HepG2 (cell line): ENCODE measurements at places on chromosomes 5 and 9.

- DNase-seq, result no peak
Measured at GRCh38 chr5:8295141-8295540, 426.2 kb downstream of the MTRR start.

- peak; percentile 63 for DNase-seq
Measured at GRCh38 chr5:150642567-150642927, 2.1 kb downstream of the SYNPO start.

GRCh38 chr9:136047775-136048559, 47.1 kb downstream of the NACC2 start:
- no peak for DNase-seq

DNA sequence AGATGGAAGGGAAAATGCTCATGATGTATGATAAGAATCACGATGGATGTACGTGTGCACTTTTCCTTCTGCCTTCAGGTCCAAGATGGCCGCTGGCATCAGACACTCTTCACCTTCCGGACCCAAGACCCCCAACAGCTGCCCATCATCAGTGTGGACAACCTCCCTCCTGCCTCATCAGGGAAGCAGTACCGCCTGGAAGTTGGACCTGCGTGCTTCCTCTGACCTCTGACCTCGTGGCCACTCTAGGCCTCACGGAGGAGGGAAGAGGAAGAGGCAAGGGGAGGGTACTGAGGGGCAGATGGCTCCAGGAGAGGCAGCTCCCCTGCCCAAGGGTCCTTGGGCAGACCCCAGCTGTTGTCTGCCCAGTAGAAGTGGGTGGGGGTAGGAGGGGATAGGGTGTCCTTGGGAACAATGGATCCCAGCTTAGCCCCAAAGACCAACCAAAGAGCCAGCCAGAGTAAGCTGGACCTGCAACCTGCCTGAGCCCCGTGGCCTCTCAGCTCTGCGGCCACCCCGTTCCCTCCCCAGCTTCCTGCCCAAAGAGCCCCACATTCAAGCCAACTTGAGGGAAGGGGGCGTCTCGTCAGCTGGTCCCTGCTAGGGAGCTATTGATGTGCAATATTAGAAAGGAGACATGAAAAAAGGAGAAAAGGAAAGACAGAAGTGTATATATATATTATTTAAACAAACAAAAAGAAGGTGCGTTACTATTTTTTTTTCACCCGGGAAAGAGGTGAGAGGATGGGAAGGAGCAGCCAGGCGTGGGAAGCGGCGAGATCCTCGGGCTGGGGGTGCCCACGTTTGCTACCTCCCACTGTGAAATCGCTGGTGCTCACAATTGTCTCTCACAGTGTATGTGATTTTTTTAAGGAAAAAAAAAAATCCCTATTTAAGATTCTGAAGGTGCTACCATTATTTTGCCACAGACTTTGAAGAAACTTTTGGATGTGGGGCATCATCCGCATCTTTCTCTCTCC, 12.1 kb upstream of the ORM1 start:
- no peak for DNase-seq

GRCh38 chr9:13001989-13002580, 227.3 kb downstream of the LURAP1L start:
- DNase-seq, result no peak

DNA sequence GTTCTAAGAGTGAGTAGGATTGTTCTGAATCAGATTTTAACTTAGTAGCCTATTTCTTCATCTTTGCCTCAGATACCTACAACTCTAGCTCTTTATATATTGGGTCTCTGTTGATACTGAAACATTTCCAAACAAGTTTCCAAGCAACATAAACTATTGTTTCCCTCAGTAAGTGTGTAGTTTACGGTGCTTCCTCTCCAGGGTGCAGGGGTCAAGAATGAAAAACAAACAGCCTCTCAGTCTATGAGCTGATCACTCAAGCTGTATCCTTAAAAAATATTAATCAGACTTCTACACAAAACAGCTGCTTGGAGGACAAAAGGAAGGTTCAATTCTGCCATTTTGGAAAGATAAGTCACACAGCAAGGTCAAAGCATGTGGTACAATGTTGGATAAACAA, 75.0 kb downstream of the ADAMTS12 start:
- no peak for DNase-seq

DNA sequence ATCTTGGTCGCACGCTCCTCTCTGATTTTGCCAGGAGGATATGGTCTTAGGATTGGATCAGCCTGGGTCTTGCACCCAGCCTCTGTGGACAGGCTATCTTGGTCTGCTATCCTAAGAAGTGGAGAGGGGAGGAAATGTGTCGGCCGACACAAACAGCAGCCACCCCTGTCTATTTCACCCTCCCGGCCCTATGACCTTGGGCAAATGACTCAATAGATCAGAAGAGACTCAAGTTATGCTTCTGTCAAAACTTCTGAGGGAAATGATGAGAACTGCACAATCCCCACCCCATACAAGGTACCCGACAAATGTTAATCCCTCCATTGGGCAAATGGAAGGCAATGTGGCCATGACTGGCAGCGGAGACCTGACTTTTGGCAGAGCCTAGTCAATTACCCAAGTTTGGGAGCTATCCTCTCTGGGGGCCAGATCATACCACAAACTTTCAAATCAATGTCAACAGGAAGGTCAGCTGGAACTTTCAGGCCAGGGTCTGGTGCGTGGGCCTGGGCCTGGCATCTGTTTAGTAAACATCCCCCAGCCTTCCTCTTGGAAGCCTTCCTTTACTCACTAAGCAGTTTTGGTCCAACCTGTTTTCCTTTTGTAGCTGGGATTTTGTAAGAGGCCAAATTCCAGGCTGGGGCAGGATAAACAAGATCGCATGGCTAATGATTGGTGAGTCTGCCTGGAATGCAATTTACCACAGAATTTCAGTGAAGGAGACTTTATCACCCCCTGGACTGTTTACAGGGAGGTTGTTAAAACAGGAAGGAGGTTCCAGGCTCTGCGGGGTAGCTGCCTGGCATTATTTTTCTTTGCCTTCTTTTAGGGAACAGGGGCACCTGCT, 64.2 kb upstream of the CPEB4 start:
- peak; percentile 98 for DNase-seq

DNA sequence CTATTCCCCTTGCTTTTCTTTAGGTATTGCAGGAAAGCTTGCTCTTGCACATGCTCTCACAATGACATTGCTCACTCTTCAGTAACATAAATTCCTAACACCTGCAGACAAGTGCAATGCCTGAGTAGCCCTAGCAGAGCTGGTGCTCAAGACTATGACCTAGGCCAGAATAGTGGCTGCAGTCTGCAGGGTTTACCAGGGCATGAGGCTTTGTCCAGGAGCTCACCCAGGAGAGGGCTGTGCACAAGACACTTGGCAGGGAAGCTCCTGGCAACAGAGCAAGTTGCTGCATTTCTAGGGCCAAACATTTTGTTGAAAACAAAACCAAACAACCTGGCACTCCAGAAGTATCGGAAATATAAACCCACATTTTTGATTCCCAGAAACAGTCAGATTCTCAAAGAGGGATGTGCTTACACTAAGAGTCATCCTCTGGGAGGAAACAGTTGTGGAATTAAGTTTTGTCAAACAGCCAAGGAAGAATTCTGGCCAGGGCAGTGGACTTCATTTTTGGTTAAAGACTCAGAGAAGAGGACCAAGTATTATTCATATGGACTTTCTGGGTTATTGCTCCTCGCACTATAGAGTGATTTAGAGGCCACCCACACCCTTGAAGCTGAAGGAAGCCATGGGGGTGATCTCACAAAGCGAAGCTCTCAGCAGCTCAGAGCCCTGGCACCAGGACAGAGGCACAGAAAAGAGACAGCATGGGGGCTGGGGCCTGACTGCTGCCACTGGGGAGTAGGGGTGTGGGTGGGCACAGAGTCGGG, 44.9 kb downstream of the MACROH2A1 start:
- no peak for DNase-seq

DNA sequence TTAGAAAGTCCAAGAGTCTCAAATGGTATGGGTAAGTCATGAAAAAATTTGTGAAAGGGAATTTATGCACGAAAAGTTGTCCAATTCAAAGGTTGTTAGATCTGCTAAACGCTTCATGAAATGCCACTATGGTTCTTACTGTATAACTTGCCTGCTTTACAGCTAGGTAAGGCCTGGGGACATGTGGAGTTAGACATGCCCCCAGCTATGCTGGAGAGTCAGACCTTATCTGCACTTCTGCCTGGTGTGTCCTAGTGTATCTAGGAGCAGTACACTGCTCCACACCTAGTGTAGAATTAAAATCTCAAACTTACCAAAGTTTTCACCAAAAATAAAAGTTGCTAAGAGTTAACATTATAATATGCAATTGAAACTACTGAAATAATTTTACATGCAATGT, 136.8 kb downstream of the MAPKAP1 start:
- DNase-seq, result no peak

DNA sequence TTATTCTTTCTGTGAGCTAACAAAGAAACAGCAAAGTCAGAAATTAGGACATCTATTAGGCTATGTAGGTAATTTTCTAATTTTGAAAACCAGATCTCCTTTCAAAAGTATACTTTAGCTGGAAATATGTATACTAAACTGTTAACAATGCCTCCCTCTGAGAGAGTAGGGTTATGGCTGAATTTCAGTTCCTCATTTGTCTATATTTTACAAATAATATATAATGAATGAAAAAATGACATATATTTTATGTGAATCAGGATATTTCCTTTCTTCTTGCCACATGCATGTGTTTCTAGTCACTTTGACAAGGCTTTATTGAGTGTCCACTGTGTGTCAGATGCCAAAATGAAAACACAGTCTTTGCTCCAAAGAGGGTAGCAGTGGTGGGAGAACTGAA, 15.4 kb downstream of the HACD4 start:
- no peak for DNase-seq

DNA sequence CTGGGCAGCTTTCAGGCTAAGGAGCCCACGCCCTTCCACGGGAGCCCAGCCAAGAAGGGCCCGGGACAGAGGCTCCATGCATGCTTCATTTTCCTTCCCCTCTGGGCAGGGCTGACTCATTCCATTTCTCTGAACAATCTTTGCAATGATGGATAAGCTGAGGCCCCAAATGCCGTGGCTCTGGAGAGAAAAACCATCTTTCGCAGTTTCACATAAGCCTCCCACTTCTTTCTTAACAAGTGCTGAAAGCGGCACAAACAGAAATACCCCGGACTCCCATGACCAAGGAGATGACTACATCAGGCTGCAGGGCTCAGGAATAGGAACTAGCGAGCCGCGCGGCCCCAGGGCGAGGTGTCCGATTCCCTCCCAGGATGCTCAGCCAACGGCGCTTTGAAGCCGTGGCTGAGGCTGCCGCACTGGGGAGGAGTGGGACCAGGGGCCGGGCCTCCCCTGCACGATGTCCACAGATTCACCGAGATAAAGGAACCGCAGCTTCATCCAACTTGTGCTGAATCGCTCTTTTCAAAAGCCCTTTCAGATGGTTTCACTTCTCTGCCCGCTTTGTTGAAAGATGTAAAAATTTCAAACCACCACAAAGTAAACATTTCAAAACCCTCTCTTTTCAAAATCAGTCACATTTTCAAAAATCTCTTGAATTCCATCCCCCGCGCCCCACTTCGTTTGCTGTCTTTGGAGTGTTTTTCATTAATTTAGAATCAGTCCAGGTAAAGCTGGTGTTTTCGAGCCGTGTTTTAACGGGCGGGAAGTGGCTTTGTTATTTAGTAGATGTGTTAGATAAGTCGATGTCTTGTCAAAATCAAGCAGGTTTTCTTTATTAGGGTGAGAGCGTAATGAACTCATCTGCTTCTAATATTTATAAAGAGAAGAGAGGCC, 96.5 kb upstream of the LMX1B start:
- peak; percentile 87 for DNase-seq

- DNase-seq, result no peak
Measured at GRCh38 chr9:113178087-113178486, 27.3 kb downstream of the SLC31A2 start.

GRCh38 chr9:112037281-112038016, 137.6 kb downstream of the SUSD1 start:
- no peak for DNase-seq

GRCh38 chr9:134624621-134625181, 16.9 kb upstream of the COL5A1 start:
- no peak for DNase-seq

DNA sequence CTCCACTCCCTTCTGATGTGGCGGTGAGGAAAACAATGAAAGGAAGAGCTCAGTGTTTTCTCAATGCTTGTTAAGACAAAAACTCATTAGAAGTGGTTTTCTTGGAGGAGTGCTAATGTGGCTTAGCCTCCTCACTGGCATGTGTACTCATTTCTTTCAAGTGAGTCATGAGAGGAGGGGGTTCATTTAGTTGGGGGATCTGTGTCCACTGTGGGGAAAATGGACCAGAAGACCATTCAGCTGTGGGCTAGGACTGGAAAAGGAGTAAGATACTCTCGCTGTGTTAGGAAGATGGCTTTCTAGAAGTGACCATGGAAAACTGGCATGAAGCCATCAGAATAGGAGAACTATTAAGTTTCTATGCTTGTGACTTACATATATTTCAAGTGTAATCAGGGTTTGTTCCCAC, 23.5 kb downstream of the KLF9 start:
- no peak for DNase-seq

GRCh38 chr5:150710165-150710564, 9.3 kb upstream of the RBM22 start:
- no peak for DNase-seq

DNA sequence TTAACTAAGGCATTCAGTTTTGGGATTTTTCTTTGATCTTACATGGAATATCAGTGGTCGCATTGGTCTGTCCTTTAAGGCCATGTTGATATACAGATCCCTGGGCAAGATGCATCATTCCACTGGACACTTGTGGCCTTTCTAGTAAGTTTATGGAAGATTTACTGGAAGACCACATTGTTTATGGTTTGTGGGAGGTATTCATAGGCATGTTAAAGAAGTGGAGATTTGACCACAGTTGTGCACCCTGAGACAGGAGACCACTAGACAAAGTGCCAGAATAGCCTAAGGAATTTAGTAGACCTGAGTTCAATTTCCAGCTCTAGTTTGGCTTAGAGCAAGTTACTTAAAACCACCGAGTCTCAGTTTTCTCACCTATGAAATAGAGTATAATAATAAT, 383.1 kb upstream of the PAPPA start:
- no peak for DNase-seq

DNA sequence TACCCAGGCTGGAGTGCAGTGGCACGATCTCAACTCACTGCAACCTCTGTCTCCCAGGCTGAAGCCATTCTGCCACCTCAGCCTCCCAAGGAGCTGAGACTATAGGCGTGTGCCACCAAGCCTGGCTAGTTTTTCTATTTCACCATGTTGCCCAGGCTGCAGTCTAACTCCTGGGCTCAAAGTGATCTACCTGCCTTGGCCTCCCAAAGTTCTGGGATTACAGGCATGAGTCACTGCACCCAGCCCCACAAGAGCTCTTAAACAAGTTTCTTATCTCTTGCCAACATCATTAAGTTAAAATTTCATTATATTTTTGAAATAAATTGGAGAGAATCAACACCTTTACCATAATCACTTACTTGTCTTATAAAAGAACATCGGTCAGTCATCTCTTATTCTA, 280.3 kb downstream of the ARHGEF28 start:
- DNase-seq, result no peak

- no peak for DNase-seq
Measured at GRCh38 chr5:178509491-178510057, 80.6 kb downstream of the COL23A1 start.
